CD4-positive, alpha-beta T cell treated with Interleukin-21 for 1 hour (primary cell): ENCODE measurements at places on chromosomes 4 and X.

DNA sequence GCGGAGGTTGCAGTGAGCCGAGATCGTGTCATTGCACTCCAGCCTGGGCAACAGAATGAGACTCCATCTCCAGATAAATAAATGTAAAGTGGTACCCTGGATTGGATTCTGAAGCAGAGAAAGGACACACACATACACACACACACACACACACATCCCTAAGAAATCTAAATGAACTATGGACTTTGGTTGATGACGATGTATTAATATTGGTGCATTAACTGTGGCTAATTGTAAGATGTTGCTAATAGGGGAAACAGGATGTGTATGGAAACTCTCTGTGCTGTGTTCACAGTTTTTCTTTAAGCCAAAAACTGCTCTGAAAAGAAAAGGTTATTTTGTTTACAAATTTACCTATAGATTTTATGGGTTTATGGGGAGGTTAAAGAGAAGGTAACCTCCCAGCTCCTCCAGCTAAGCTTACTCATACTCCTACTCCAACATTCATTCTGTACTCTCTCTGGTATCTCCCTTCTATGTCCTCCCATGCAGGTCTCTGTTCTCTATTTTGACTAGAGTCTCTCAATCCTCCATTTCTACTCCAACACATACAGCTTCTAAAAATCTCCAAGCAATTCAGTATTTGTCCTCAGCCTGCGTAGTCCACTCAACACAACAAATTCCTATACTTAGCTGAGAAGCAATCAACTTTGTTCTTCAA, 46.5 kb upstream of the RELL1 start:
- no peak for DNase-seq

GRCh38 chrX:23820235-23820782, 37.3 kb downstream of the SAT1 start:
- no peak for DNase-seq

- no peak for DNase-seq
Measured at GRCh38 chr4:148852092-148852699, 410.0 kb upstream of the NR3C2 start.

DNA sequence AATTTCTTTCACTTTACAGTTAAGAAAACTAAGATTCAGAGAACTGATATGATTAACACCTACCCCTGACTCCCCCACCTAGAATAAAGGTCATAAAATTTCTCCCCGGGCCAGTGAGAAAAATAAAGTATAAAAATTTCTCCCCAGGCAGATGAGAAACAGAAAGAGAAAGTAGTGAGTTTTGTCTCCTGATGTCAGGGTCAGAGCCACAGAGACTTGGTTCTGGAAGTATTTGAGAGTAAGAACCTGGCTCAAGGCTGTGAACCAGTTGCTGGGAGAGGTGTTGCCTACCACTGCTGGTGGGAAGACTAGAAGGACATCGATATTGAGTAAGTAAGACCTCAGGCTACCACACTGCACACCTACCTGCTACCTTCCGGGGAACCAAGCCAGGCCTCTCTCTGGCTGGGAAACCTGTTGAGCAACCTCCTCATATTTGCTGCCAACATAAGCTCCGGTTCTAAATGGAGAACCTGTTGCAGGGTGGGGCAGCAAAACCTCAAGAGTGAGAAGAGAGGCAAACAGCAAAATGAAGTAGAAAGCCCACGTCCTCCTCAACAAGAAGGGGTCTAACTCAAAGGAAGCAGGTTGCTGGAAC, 104.2 kb upstream of the PUDP start:
- no peak for DNase-seq
